Activated CD4-positive, alpha-beta T cell treated with anti-CD3 and anti-CD28 coated beads for 36 hours (primary cell): ENCODE measurements at places on chromosomes 12 and 14.

- DNase-seq = no peak
These were observed 67.1 kb upstream of the SRSF5 start for GRCh38 chr14:69699748-69700303.

- peak; percentile 74 for DNase-seq
These were observed 2.1 kb downstream of the PRPH start for GRCh38 chr12:49296836-49297694.

DNA sequence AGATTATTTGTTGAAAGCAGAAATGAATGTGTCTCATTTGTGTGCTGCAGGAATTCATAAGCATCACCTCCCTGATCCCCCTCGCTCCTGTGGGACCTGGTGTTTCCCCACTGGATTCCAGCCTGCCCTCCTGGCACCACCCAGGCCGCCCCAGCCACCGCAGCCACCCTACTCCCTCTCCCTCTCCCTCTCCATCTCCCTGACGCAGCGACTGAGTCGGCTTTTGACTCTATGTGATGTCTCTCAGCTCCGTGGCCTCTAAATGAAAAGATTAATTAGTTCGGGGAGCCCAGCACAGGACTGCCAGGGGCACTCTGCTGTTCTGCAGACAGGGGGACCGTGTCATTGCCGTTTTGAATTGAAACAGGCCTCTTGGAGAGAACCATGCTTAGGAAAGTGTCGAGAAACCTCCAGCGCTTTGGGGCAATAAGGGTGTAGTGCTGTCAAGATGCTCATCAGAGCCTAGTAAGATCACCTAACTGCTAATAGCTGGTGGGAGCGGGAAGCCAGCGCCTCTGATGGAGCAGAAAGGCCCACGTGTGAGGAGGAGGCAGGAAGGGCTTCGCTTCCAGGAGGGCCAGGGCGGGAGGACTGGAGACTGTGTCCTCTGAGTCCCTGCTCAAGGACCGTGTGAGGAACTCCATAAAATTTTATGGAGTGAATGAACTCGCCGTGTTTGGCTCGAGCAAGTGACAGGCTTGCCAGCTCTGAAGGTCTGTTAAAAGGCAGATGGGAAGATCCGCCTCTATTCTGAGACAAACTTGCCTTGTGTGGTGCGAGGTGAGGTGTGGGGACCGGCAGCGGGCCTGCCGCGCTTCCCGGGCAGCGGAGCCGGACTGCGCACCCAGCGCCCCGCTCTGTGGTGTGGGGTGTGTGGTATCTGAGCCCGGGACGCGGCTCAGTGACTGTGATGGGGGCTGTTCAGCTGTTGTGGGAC, 157.4 kb upstream of the C14orf180 start:
- DNase-seq = no peak

- peak; percentile 40 for DNase-seq
These were observed 27.6 kb upstream of the ETV6 start for GRCh38 chr12:11621797-11622423.

DNA sequence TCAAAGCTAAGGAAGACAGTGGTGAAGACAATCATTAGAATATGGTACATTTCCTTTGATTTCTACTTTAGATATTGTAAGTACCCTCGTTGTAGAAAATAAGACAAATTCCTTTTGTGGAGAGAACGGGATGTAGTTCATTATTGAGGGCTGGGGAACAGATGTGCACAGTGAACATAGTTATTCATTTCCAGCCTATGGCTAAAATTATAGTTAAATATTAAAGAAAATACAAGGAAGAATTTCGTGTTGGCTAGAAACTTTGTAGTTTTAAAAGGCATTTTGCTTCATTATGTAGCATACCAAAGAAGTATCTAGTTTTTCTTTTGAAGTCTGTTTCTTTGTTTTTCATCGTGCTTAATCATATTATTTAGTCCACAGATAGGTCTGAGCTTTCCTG, 201.8 kb downstream of the ESR2 start:
- no peak for DNase-seq

DNA sequence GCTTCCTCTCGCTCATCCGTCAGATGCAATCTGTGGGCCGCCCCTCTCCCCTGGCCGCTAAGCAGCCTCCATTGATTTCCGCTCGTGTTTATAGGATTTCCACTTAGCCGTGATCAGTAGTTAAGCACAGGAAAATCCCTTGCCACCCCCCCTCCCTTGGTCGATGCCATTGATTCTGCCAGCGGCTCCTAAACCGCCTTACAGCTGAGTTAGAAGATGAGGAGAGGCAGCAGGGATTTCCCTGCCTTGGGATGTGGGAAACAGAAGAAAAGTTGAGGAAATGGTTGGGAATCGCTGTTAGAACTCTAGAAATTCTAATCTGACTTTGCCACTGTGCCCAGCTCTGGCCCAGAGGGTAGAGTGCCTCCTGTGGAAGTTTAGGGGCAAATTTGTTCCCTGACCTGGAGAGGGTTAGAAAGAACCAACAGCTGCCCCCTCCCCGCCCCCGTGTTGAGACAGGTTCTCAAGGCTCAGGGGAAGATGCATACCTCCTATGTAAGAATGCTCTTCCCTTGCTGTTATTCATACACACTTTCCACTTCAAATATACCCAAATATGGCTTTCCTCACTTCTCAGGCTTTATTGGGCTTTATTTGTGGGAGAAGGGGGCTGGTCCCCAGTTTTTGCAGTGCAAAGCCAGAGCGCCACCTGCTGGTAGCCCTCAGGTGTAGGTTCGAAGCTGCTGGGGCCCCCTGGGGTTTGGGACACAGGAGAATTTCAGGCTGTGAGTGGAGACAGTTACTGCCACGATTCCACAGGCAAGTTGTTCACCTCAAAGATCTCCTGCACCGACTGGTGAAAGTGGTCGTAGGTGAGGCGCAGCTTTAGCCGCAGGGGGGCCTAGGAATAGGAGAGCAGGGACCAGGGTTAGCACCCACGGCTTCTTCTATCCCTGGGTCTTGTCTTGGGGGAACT, 3.2 kb downstream of the THTPA start:
- DNase-seq = peak; percentile 86

DNA sequence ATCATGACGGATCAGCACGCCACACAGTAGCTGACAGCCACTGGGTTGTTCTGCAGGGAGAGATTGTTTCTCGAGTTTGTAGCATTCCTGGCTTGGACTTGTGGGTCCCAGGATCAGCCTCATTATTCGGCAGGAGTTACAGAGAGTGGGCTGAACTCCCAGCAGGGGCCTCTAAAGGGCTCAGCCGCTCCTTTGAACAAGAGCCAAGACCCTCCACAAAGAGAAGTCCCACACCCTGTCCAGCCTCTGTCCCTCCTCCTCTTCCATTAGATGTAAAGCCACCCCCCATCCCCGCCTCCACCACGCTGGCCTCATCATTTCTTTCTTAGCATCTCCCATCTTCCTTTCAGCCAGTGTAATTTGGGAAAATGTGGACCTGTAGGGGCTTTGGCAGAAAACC, 96.7 kb upstream of the HSPB8 start:
- no peak for DNase-seq

- no peak for DNase-seq
These were observed 152.6 kb downstream of the DERA start for GRCh38 chr12:16063726-16064125.

GRCh38 chr14:76181546-76181945, 29.8 kb downstream of the GPATCH2L start:
- no peak for DNase-seq

DNA sequence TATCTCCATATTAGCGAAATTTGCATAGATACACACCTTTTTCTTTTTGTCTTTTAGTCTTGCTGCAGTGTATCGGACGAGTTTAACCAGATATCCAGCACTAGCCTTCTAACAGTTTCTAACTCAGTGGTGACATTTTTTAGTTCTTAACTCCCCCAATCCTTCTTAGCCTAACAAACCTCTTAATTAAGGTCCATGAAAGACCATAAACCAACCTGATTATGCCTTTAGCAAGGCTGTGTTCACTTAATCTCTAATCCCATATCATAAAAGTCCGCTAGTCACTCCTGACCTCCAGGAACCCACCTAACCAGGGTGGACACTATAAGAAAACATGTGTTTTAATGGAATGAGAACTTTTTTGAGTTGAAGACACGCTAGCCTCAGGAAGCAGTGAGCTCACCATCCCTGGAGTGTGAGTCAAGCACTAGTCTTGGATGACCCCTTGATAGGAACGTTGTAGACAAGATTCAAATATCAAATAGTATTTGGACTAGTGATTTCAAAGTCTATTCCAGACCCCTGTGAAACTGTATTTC, 9.5 kb downstream of the CDKN1B start:
- DNase-seq = no peak

DNA sequence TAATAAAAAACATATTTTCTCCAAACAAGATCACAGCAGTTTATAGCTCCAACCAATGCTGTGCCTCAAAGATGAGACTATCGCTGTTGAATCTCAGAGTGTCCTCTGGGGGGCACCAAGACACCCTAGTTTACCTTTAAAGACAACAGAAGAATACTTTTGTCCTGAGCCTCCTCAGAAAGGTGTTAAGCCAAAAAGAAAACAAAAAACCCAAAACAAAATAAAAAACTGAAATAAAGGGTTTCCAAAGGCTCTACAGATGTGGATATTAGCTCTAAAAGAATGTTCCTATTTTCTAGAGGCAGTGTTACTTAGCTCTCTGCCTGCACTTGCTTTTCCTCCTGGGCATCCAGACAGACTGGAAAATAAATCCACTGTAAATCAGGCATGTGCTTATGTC, 86.9 kb upstream of the TTC7B start:
- peak; percentile 77 for DNase-seq

- no peak for DNase-seq
These were observed 193.1 kb upstream of the FAR2 start for GRCh38 chr12:28955931-28956330.

GRCh38 chr12:114140576-114140975, 174.5 kb upstream of the RBM19 start:
- DNase-seq = no peak

- no peak for DNase-seq
These were observed 5.2 kb upstream of the RILPL2 start for GRCh38 chr12:123441523-123442164.

DNA sequence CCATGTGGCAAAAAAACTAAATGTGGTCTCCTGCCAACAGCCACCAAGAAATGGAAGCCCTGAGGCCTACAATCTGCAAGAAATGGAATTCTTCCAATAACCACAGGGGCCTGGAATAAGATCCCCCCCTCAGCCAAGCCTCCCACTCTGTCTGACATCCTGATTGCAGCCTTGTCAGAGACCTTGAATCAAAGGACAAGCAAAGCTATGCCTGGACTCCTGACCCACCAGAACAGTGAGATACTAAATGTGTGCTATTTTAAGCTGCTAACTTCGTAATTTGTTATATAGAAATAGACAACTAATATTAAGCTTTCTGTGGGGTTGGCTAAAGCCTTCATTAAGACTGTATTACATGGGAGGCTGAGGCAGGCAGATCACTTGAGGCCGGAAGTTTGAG, 77.7 kb downstream of the TBX5 start:
- no peak for DNase-seq

- DNase-seq = peak; percentile 73
These were observed at the start of gene CCDC85C for GRCh38 chr14:99603471-99604277. CCDC85C (minus strand) TSS chr14:99604207; CDS start chr14:99603959, 248 bp downstream.

- peak; percentile 4 for DNase-seq
These were observed 1.1 kb downstream of the KITLG start for GRCh38 chr12:88579161-88579517.

- no peak for DNase-seq
These were observed 77.0 kb upstream of the FGD4 start for GRCh38 chr12:32322354-32322753.

- no peak for DNase-seq
These were observed 323.7 kb downstream of the PAWR start for GRCh38 chr12:79367032-79367589.

DNA sequence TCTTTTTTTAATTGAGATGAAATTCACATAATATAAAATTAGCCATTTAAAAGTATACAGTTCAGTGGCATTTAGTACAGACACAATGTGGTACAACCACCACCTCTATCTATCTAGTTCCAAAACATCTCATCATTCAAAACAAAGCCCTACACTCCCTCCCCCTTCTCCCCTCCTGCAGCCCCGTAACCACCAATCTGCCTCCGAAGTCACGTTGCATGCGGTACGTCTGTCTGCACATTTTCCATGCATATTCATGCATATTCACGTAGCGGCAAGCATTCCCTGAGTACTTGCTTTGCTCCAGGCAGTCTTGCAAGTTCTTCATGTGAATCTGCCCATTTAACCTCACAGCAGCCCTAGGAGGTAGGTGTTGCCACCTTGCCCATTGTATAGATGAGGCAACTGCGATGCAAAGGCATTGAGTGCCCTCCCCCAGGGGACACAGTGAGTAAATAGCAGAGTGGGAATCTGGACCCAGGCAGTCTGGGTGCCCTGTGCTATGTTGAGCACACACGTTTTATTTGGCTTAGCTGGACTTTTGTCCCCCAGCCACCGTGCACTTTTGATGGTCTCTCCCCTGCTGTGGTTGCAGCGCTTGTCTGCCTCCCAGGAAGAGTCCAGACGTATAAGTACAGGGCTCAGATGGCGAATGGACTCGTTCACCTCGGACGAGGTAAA, 43.4 kb downstream of the RIN3 start:
- DNase-seq = peak; percentile 41

DNA sequence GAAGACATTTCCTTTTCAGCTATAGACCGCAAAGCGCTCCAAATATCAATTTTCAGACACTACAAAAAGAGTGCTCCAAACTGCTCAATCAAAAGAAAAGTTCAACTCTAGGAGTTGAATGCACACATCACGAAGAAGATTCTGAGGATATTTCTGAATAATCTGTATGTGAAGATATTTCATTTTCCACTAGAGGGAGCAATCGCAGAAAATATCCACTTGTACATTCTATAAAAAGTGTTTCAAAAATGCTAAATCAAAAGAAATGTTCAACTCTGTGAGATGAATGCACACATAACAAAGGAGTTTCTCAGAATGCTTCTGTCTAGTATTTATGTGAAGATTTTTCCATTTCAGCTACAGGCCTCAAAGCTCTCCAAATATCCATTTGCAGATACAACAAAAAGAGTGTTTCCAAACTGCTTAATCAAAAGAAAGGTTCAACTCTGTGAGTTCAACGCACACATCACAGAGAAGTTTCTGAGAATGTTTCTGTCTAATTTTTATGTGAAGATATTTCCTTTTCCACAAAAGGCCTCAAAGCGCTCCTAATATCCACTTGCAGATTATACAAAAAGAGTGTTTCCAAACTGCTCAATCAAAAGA, 643.8 kb upstream of the ALG10B start:
- DNase-seq = no peak

DNA sequence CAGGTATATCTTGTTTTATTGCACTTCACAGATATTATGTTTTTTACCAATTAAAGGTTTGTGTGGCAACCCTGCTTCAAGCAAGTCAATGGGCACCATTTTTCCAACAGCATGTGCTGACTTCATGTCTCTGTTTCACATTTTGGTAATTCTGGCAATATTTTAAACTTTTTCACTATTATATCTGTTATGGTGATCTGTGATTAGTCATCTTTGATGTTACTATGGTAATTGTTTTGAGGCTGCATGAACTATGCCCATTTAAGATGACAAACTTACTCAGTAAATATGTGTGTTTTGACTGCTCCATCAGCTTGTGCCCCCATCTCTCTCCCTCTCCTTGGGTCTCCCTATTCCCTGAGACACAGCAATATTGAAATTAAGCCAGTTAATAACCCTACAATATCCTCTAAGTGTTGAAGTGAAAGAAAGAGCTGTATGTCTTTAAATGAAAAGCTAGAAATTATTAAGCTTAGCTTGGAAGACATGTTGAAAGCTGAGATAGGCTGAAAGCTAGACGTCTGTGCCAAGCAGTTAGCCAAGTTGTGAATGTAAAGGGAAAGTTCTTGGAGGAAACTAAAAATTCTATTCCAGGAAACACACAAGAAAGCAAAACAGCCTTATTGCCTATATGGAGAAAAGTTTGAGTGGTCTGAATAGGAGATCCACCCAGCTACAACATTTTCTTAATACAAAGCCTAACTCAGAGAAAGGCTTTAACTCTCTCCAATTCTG, 365.1 kb downstream of the ATP23 start:
- DNase-seq = no peak
